ENCODE measurements at places on chromosomes 2 and 18.

GRCh38 chr18:56851774-56852173, 200.6 kb downstream of the WDR7 start:
- DNase-seq: no peak

GRCh38 chr2:118222672-118223421, 134.6 kb downstream of the INSIG2 start:
- DNase-seq: no peak

DNA sequence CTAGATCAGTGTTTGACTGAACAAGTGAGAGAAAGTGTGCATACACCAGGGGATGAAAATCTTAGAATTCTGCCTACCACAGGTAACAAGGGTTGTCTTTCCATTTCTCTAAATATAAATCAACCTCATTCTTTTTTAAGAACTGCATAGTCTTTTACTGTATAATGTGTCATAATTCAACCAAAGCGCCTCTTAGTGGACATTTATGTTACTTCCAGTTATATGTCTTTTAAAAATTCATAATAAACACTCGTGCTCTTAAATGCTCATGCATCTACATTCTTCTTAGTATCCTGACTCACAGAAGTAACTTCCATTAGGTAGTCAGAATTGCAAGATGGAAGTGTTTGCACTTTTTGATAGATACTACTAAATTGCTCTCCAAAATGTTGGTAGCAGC, 76.2 kb downstream of the CHRNA1 start:
- no peak for DNase-seq

DNA sequence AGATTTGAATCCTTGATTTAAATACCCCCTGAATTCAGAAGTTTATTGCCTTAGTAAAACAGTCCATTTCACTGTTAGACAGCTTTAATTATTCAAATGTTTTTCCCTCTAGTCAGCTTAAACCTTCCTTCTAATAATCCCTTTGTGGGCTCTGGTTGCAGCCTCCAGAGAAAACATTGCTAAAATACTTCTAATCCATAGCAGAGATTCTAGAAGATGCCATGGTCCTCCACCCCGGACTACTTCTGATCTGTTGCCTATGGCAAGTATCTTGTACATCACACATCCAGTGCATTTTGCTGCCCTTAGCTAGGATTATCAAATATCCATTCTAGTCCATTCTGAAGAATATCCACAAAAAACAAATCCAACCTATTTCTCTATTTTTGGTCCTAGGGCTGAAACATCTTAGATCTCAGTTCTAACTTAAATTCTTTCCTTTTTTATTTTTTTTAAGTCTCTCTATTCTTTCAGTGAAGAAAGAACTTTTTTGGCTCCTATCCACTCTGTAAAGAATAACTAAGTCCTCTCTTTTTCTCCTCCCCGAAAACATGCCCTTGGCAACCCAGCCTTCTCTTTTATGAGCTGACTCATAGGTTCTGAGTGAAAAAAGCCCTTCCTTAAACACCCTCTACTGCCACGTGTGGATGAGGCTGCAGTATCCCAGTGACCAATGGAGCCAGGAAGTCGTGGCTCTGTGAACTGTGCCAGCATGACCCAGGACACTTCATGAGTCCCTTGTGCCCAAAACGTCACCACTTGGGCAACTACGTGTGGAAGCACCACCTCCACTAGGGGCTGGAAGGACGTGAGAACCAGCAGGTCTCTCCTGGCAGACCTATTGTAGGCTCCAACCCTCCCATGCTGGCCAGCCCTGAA, 349.8 kb downstream of the TNS1 start:
- DNase-seq: peak; percentile 24

GRCh38 chr18:61785588-61785987, 107.2 kb downstream of the RNF152 start:
- DNase-seq: no peak

DNA sequence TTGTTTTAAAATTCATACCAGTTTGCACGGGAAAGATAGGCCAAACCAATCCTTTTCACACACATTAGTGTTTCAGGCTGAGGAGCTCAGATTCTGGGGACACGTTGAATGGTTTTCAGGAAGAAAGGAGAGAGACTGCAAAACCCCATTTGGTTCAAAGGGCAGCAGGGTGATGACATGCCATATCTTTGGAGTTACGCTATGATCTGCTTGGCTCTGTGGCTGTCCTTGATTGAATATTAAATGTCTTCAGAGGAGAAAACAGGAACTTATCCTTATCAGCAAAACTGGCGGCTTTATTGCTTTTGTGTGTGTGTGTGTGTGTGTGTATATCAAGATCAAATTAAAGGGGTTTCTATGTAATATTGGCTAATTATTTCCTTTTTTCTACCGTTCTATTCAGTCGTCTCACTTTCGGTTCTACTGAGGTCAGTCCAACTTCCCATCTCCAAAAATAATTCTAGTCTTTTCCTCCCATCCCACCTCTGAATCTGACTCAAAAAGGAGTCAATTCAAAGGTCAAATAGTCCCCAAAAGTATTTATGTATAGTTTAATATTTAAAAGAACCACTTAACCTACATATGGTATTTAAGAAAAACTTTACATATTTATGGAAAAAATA, 292.9 kb upstream of the CCDC68 start:
- DNase-seq: no peak

DNA sequence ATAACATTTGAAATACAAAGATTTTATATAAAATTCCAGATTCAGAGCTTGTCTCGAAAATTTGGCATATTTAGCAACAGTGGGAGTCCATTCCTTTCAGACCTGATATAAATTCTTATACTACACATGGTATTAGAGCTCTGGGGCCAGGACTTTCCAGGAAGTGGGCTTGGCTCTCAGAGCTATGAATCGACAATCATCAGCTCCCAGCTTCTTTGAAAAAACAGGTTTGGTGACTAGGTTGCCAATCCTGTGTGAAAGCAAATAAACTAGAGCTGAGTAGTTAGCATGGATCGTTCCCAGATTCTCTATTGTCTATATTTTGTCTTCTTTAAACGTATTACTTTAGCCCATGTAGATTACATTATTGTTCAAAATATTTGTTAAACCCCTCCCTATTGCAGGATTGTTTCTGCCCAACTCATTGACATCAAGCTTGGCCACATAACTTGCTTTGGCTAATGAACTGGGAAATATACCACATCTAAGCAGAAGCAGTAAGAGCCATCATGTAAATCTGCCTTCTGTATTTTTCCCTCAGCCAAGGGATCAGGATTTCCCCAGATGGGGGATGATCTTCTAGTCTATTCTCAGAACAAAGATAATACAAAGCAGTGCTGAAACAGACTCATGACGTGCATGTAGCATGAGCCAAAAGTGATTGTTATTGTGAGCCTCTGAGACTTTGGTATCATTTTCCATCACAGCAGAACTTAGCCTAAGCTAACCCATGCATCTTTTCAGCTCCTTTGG, 105.4 kb downstream of the KCNH7 start:
- no peak for DNase-seq

- no peak for DNase-seq
Observed at GRCh38 chr2:9434489-9434888, 11.0 kb downstream of the CPSF3 start.

DNA sequence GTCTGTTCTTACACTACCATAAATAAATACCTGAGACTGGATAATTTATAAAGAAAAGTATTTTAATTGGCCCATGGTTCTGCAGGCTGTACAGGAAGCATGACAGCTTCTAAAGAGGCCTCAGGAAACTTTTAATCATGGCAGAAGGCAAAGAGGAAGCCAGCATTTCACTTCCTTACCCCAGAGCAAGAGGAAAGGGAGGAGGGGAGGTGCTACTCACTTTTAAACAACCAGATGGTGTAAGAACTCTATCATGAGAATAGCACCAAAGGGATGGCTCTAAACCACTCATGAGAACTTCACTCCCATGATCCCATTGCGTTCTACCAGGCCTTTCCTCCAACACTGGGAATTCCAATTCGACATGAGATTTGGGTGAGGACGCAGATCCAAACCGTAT, 344.4 kb upstream of the SLC39A10 start:
- DNase-seq: no peak

DNA sequence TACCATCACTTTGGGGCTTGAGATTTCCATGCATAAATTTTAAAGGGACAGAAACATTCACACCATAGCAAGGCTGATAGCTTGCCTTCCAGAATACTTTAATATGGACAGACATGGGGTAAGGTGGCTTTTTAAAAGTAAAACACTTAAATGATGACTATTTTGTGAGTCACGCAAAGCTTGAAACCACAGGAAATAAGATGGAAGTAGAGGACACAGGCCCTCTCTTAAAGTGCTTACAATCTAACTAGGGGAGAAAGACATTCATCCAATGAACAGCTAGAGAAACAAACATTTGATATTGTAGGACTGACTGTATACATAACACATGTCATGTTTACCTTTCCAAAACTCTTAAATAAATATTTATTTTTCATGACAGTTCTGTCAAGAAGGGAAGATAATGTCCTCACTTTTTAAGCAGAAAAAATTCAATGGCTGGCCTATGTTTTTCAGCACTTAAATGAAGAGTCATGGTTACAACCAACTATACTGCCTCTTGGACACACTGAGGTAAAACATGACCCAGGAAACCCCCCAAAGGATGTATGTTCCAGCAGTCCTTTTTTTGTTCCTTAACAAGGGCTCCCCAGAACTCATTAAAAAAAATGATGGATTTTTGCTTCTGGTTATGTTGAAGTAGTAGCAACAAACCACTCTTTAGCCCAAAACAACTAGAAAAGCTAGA, 120.0 kb upstream of the RBMS1 start:
- no peak for DNase-seq

DNA sequence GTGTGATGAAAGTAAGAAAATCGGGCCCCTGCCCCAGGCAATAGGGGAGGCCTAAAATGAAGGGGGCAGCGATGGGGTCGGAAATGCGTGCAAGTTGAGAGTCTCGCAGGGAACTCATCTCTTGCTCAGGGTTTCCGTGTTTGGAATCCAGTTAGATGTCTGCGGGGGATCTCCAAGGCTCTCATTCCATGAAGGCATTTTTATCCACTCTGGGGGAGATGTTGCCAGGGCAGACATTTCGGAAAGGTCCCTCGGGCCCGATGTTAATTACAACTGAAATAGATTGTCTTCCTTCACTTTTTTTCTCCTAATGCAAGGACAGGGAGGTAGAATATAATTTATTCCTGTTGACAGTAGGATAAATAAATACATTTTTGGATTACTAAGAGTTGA, 12.8 kb upstream of the SKOR2 start:
- no peak for DNase-seq

GRCh38 chr2:96092573-96092877, 23.8 kb downstream of the ADRA2B start:
- no peak for DNase-seq

DNA sequence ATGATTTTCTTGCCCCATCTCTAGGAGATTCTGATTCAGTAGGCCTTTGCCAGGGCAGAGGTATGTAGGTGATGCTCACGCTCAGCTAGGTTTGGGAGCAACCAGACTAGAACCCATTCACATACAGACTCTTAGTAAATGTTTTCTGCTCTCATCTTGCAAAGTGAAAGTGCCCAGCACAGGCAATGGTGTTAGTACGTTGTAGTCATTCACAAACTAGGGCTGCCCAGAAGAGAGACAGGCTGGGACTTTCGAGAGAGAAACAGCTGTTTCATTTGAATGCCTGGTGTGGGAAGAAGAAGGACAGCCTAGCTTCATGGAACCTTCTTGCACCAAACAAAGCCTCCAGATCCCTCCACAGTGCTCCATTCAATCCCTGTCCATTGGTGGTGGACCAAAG, 19.4 kb downstream of the DDX18 start:
- DNase-seq: no peak

- DNase-seq: no peak
Observed at GRCh38 chr2:175170659-175171304, 2.8 kb upstream of the ATF2 start.

DNA sequence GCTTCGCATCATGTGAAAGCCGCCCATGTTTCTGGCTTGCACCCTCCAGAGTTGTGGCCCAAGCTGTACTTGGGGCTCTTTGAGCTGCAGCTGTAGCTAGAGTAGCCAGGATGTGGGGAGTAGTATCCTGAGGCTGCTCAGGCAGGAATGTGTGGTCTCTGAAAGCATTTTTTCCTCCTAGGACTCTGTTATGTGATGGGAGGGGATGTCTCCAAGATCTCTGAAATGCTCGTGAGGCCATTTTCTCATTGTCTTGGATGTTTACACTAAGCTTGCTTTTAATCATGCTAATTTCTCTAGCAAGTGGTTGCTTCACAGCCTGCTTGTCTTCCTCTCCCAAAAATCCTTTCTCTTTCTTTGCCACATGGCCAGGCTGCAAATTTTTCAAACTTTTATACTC, 687.6 kb downstream of the DCDC2C start:
- DNase-seq: no peak

All from anterior cingulate cortex (tissue), 58 donors.